NCI-H2081 (cell line): ENCODE measurements at places on chromosomes 5 and 9.
A peak's percentile ranks its signal among the peaks of the same experiment; 100 is the strongest.

- no peak for DNase-seq
Observed at GRCh38 chr9:91757782-91758181, 192.2 kb downstream of the ROR2 start.

DNA sequence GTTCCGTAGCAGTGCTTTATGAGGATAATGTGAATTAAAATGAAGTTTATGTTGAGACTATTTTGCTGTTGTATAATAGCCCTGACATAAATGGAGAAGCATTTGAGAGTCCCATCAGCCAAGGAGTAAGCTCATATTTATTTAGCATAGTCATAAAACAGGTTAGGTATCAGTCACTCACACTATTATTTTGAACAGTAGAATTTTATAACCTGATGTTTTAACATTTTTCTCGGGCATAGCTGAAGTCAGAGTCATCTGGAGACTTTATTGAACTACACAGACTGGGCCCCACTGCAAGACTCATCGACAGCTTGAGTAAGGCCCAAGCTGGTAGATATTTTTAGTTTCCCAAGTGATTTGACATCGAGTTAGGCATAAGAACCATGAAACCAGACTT lies 620.3 kb upstream of the WWC1 start:
- no peak for DNase-seq

DNA sequence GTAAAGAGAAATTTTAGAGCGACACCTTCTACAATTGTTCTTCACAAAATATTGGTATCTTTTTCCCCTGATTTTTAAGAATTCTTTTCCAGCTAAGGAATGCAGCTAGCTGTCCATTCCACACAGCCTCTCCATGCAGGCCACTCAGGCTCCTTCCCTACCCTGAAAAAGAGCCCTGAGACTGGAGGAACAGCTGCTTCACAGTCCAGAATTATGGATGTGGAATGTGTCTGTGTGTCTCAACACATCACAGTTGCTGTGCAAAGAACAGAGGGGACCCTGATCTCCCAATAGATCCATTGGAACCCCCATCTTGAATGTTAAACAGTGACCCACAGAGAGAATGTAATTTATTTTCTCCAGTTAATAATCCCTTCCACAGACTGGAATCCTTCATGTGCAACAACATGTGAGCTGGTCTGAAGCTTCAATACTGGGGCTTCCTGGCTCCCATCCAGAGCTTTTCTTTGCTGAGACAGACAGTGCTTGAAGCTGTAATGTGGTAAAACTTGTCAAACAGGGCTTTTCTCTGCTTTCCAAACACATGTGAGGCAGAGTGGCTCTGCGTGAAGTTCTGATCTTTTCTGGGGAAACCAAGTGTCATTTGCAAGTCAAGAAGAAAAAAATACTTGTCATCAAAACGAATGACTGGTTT lies 53.3 kb upstream of the SMC5 start:
- DNase-seq = no peak

DNA sequence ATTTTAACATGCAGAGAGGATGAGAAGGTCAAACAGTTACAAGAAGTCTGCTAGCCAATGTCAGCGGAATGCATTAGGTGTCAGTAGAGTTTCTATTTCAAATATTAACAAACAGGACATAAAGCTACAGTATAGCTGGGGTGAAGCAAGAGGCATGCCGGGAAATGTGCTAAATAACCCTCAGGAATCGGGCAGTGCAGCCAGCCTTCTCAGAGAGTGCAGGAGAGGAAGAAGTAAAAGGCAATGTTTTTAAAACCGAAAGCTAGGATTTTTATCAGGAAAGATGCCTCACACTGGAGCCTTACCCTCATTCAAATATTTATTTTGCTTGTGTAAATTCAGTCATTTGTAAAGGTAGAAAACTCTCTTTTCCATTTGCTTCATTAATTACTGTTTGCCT lies 59.1 kb upstream of the SH3GL2 start:
- DNase-seq = peak; percentile 45

DNA sequence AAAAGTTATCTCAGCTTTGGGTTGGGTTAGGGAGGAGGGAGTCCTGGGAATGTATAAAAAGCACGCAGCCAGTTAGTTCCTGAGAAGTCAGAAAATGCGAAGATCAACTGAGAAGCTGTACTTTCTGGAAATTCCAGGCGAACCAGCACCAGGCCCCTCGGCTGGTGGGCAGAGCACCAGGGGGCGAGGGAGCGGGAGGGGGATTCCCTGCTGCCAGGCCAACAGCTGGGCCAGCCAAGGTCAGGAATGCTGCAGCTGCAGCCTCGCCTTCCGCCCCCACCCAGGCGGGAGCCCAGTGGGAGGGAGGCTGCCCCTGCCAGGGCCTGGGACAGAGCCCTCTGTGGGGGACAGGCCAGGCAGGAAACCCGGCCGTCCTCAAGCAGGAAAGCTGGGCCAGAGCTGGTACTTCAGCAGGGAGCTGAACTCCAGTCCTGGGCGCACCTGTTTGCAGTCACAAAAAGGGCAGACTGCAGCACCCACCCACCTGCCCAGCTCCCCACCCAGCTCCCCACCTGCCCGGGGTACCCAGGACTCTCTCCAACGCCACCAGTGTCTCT lies 35.5 kb downstream of the VAV2 start:
- no peak for DNase-seq
